Stimulated activated CD4-positive, alpha-beta T cell treated with anti-CD3 and anti-CD28 coated beads, Interleukin-1b, Interleukin-23, amount 100 ng/mL, for 1 hour (primary cell): ENCODE measurements at places on chromosomes 12 and 14.

DNA sequence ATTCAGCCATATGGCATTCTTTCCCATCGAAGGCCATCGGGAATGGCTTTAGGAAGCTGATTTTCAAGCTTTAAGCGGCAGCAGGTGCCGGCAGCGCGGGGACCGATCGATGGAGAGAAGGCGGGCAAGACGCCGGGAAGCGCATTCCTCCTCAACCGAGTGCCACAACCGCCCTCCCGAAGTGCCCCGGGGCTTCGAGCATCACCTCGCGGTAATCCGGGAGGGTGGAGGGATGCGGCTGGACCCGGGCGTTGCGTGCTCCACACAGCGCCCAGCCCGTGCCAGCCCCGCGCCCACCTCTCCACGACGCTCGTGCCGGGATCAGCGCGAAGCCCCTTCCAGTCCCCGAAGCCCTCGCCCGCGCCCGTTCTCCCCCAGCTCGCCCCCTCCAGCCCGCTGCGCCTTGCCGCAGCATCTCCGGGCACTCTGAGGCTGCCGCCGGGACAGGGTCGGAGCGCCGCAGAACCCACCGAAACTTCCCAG is 3.2 kb downstream of the USP44 start:
- peak; percentile 10 for DNase-seq

- no peak for DNase-seq
Observed at GRCh38 chr12:49968471-49968870, 4.3 kb upstream of the AQP6 start.

DNA sequence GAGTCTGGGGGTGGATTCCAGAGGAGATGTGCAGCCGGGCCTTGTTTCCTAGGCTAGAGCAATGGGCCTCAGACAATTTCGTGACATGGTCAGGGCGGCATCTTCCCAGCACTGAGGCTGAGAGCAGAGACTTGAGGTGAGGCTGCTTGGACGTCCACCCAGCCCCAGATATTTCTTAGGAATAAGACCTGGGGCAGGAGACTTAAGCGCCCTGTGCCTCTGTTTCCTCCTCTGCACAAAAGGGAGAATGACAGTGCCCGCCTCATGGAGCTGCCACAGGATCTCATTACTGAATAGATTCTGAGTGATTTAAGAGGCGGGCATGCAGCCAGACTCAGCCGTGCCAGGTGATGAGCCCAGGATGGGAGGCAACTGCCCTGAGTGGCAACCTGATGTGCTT is 297.9 kb upstream of the SFSWAP start:
- DNase-seq, result no peak

- DNase-seq, result no peak
Observed at GRCh38 chr12:63826006-63826585, 18.4 kb upstream of the SRGAP1 start.

DNA sequence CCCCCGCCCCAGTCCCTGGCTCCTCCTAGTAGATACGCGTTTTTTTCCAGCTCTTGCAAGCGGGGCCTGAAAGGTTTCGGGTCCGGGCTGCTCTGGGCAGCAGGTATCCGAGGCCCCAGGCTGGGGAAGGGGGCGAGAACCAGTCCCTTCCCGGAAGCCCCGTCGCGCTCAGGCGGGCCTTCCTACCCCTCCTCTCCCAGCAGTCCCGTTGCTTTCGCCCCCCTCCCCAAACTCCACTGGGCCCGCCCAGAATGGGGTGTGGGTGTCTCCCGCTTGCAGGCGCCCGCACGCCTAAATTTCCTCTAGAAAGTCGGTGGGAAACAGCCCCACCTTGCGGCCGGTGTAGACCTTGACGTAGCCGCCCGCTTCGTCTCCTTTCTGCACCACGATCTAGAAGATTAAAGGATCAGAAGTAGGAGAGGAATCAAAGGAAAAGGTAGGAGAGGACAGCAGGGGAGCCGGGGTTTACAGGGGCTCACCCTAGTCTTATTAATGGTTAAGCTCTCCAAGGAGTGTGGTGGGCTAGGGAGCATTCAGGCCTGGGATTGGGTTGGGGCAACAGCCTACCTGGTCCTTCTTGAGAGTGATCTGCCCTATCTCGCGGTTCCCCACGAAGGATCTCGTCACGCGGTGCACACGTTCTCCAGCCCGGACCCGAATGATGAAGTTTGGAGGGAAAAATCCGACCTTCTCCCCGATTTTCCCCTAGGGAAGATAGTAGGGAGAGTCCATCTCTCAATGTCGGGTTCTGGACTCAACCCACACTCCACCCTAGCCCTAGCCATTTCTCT is 7.3 kb downstream of the STAC3 start:
- DNase-seq, result peak; percentile 78

GRCh38 chr12:81992461-81992860 is 233.3 kb upstream of the PPFIA2 start:
- DNase-seq, result no peak

- no peak for DNase-seq
Observed at GRCh38 chr14:68536018-68536410, 256.9 kb downstream of the ZFP36L1 start.

DNA sequence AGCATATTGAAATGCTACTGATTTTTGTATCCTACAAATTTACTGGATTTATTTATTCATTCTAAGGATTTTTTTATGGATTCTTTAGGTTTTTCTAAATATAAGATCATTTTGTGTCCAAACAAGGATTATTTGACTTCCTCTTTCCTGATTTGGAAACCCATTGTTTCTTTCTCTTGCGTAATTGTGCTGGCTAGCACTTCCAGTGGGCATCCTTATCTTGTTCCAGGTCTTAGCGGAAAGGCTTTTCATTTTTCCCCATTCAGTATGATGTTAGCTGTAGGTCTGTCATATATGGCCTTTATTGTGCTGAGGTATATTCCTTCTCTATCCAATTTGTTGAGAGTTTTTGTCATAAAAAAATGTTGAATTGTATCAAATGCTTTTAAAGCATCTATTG is 57.2 kb upstream of the RHOJ start:
- DNase-seq, result no peak

GRCh38 chr12:117226505-117226904 is 36.2 kb upstream of the FBXO21 start:
- DNase-seq, result no peak

DNA sequence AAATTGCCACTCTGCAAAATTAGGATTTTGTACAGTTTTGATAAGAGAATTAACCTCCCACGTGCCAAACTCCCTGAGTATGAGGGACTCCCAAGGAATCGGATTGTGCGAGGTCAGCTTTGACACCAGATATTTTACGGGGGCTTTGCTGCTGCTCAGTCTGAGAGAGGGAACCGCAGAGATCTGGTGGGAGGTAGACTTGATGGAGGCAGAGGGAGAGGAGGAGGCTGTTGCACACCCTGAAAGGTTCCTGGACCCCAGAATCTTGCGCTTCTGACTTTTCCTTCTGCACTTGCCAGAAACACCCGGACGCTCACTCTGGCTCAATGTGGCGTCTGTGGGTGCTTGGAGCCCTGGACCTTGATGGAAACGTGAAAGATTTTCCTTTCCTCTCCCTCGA is 83.9 kb downstream of the PAPOLA start:
- DNase-seq, result no peak

- no peak for DNase-seq
Observed at GRCh38 chr14:49438256-49438770, 147.9 kb downstream of the RPS29 start.

DNA sequence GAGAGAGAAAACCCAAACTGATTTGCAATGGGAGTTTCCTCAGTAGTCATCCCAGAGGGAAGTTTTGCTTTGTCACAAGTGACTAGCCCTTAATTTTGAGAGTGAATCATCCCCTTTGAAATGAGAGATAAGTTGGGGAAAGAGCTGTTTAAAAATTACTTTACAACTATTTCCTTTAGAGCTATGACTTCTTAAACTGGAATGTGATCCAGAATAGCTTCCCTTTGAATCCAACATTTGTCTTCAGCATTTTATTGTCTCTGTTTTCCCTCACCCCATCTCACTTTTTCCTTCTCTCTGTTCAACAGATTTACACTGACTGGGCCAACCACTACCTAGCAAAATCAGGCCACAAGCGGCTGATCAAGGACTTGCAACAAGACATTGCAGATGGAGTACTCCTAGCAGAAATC is 109.3 kb downstream of the NAV3 start:
- DNase-seq, result no peak

DNA sequence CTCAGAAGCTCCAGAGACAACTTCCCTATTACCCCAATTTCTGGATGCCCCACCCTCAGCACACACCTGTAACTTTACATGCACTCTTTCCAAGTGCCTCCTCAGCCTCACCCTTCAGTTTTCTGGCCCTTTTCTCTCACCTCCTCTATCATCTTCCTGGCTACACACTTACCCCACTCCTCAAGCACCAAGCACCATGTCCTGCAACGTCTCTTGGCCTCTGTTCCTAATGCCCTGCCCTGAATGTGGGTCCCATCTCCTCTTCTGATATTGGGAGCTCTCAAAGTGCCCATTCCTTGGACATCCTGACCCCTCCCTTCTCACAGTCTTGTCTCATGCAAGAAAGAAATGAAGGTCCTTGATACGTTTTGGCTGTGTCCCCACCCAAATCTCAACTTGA is 1.2 kb downstream of the KRT72 start:
- no peak for DNase-seq

DNA sequence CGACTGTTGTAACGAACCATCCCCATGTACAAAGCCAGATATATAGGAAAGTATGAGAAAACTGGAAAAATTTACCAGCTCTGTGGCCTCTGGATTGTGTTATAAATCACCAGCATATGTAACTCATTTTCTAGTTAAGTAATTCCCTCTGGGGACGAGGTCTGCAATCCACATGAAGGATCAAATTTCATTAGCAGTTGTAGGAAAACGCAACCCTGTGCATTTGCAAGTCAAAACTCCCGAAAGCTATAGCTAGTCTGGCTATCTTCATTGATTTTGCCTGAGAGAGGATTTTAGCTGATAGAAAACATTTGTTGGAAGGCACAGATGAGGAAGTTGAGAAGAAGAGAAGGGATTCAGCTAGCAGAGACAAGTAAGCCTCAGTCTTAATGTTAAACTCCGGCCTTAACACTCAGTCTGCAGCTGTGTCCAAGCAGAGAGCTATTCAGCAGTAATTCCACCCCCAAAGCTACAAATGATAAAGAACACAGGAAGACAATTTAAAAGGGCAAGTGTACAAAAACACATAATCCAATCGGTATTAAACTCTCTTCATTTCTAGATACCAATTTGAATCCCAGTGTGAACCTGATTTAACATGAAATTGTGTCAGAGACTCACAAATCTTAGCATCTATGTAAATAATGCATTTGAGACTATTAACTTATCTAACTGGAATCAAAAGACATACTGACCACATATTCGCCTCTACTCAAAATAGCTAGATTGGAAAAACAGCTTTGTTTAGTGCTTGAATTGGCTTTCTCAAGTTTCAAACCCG is 54.2 kb upstream of the CERS5 start:
- DNase-seq, result no peak

- no peak for DNase-seq
Observed at GRCh38 chr12:5557906-5558305, 126.0 kb downstream of the NTF3 start.
